H7 (cell line): ENCODE measurements at places on chromosomes 3 and 15. TPM values are rescaled to one million over a fixed set of nuclear protein-coding genes. Genes with fewer than 3 reads are reported as not detected.

Gene ZKSCAN7
- total RNA-seq, result 6.5 and 13.0 TPM in 2 replicates

- no peak for DNase-seq
Observed at GRCh38 chr3:154955907-154956533, 124.1 kb upstream of the MME start.

DNA sequence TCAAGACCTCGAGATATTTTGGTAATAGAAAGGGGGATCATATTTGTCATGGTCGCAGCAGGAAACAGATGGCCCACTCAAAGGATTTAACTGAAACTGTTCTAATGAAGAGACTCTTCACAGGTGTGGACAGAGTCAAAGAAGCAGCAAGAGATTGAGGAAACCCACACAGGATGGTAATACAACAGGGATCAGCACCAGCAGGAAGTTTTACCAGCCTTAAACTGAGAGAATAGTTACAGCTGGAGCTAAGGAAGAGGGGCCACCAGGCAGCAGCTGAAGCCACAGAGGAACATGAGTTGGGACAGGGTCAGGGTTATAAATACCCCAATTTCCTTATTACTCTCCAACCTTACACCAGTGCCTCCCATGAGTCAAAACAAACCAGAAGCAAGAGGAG is 131.8 kb upstream of the UBE2E2 start:
- no peak for DNase-seq

GRCh38 chr15:101614761-101615160 is 37.4 kb downstream of the TM2D3 start:
- DNase-seq, result no peak

DNA sequence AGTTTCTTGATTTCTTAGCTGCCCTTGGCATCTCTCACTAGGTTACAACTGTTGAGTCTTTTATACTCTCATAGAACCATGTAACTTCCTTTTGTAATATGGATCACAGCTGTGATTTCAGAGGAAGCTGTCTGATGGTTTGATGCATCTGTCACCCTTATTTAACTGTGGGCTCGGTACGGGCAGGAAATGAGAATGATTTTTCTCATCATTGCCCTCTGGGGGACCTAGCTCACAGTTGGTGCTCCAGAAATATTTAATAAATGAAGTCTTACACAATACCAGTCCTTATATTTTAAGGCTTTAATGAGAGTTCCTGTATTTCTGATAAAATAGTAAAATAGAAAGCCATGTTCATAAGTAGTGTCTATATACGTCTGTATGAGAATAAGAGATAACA is 151.2 kb downstream of the EBLN2 start:
- DNase-seq, result no peak
